ENCODE measurements at places on chromosomes 4 and X.

GRCh38 chr4:1126506-1126905 is 13.1 kb upstream of the RNF212 start:
- DNase-seq = no peak

- no peak for DNase-seq
Measured at GRCh38 chr4:41448934-41449333, 89.0 kb upstream of the LIMCH1 start.

DNA sequence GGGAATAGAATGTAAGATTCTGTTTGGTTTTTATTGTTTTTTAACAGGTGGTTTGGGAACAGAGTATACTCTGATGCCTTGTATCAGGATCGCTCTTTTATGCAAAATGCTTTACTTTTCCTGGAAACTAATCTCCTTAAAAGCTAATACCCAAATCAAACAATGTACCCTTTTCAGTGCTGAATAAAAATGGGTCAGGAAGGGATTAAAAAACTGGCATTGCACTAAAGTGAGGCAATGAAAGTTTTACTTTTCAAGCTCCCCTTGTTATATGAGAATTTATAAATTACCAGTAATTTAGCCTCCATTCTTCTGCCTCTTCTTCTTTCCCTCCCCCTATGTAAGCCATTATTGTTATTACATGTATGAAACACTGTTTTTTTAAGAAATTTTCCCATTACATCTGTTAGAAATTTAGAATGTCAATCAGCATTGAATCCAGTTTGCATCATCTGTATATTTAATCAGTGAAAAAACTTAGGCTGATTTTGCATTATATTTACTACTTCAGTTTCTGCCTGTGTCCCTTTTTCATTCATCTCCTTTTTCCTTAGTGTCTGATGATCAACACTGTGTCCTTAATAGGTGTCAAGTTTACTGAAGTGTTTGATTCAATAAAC is 89.7 kb upstream of the NPNT start:
- no peak for DNase-seq

DNA sequence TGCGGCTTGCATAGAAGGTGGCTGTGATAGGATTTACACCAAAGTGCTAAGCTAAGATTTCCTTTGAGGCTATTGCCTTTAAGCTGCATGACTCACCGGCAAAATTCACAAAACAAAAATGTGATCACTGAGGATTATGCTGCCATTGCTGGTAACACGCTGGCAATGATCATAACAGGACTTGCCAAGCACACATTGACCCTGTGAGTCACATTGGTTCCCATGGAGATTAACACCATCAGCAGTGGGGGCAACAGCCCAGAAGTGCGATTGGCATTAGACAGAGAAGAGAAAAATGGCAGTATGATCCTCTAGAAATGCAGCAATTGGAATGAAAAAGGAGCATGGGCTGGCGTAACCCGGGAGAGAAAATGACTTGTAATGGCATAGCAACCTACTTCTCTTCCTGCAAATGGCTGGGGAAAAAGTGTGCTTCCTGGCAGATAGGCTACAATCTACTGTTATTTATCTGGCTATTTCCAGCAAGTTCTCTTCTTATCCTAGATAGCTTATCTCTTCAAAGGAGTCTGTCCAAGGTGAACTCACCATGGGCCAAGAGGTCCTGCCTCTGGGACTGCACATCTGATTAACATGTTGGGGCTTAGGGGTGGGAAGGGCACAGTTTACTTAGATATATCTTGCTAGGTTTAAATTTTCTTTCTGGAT is 314.2 kb upstream of the IGFBP7 start:
- DNase-seq = no peak

- no peak for DNase-seq
Measured at GRCh38 chrX:69961365-69962072, 88.2 kb downstream of the AWAT2 start.

DNA sequence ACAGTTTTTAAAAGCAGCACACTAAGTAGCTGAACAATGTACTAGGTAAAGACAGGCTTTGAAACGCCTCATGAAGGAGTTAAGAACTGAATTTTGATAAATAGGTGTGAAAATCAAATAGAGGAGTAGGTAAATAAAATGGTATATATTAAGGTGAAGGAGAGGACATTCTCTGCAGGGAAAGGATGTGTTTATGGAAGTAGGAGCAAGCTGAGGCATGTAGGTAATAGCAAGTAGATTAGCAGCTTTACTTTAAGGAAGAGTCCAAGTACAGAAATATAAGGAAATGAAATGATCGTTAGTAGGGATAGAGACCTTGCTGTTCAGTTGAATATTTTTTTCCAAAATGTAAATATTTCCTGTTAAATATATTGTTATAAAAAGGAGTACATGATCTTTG is 12.5 kb downstream of the METAP1 start:
- no peak for DNase-seq

- DNase-seq = no peak
Measured at GRCh38 chrX:7637066-7637465, 205.9 kb upstream of the VCX start.

DNA sequence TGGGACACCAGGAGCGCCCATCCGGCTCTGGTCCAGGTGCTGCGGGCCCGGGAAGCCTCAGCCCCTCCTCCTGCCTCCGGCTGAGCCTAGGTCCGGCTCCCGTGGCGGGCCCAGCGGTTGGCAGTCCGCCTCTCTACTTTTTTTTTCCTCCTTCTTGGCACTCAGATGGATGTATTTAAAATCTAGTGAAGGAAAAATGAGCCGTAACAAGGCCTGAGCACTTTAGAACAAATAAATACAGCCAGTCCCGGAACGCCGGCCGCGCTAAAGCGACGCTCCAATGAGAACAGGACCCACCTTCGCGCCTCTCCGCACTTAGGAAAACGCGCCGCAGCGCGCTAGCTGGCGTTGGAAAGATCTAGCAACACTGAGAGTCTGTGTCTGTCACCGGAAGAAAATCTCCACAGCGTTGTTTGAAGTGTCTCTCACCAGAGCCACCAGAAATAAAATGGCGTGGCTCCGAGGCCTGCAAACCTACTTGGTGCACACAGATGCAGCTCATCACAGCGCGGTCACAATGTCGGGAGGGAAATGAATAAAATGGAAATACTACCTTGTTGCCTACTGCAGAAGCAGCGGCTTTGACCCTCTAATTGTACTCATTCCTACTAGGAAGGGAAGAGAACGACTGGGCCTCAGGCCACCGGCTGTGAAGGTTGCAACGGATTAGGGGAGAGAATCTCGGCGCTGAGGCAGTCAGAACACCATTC is 4.7 kb downstream of the NEUROG2 start:
- no peak for DNase-seq

All from GM10248 (cell line).